ENCODE measurements at places on chromosomes 16 and 17.

DNA sequence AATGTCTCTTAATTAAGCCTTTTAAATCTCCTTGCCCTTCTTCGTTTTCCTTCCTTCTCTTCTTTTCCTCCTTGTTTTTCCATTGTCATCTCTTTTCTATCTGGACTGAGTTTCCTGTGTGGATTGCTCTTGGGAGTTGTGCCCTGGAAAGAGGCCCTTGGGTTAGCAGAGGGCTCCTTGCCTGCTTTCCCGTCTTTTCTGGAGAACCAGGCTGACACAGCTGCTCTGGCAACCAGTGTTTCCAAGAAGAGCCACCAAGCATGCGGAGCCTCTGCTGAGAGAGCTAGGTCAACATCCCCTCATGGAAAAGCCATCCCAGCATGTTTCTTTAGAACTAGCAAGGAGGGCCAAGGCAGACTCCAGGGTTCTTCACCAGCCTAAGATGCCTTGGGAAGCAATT is 75.4 kb downstream of the HLF start:
- no peak overlapping the region for H3K27ac ChIP-seq
- peaks cover 50% of the 10 kb centered on the region for H3K4me1 ChIP-seq
- H3K36me3 ChIP-seq, result peaks cover 13% of the 10 kb centered on the region
- no peak for DNase-seq
- H3K27me3 ChIP-seq, result peaks cover 18% of the 10 kb centered on the region

DNA sequence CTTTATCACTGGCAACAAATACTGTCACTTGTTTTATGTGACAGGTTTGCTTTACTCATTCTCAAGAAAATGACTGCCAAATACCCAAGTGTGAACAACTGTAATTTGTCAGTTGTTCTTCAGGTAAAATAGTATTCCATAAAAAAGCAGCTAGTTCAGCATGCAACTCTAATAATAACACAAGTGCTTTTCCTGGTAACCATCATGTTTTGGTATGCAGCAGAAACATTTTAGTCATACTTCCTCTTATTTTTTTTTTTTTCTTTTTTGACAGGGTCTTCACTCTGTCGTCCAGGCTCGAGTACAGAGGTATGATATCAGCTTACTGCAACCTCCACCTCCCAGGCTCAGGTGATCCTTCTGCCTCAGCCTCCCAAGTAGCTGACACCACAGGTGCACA is 4.6 kb downstream of the TERF2 start:
- peaks cover 28% of the 10 kb centered on the region for H3K4me1 ChIP-seq
- peaks cover 66% of the 10 kb centered on the region for H3K36me3 ChIP-seq
- H3K4me3 ChIP-seq, result no peak overlapping the region

- H3K4me1 ChIP-seq, result no peaks in the 10 kb centered on the region
- peaks cover 56% of the 10 kb centered on the region for H3K36me3 ChIP-seq
- H3K4me3 ChIP-seq, result no peak overlapping the region
- H3K27ac ChIP-seq, result no peak overlapping the region
- DNase-seq, result no peak
These were observed 20.9 kb downstream of the KLHDC4 start for GRCh38 chr16:87744750-87745514.

GRCh38 chr17:58176200-58176599 is 9.4 kb downstream of the OR4D2 start:
- peaks cover 19% of the 10 kb centered on the region for H3K27me3 ChIP-seq
- DNase-seq, result peak; percentile 31
- H3K36me3 ChIP-seq, result no peaks in the 10 kb centered on the region
- H3K27ac ChIP-seq, result no peak overlapping the region
- peaks cover 14% of the 10 kb centered on the region for H3K4me1 ChIP-seq
- no peak overlapping the region for H3K4me3 ChIP-seq

- H3K36me3 ChIP-seq, result no peaks in the 10 kb centered on the region
- DNase-seq, result peak; percentile 61
- H3K4me1 ChIP-seq, result peaks cover 10% of the 10 kb centered on the region
- H3K27me3 ChIP-seq, result peaks cover 48% of the 10 kb centered on the region
- peak overlapping the region; percentile 57 for H3K4me3 ChIP-seq
- H3K27ac ChIP-seq, result no peak overlapping the region
These were observed 31.7 kb downstream of the OSBPL7 start for GRCh38 chr17:47789611-47790561.

- no peaks in the 10 kb centered on the region for H3K4me1 ChIP-seq
- H3K27me3 ChIP-seq, result peaks cover 79% of the 10 kb centered on the region
- no peaks in the 10 kb centered on the region for H3K36me3 ChIP-seq
- no peak overlapping the region for H3K4me3 ChIP-seq
- H3K27ac ChIP-seq, result no peak overlapping the region
These were observed 29.0 kb upstream of the HOXB13 start for GRCh38 chr17:48757524-48757961.

DNA sequence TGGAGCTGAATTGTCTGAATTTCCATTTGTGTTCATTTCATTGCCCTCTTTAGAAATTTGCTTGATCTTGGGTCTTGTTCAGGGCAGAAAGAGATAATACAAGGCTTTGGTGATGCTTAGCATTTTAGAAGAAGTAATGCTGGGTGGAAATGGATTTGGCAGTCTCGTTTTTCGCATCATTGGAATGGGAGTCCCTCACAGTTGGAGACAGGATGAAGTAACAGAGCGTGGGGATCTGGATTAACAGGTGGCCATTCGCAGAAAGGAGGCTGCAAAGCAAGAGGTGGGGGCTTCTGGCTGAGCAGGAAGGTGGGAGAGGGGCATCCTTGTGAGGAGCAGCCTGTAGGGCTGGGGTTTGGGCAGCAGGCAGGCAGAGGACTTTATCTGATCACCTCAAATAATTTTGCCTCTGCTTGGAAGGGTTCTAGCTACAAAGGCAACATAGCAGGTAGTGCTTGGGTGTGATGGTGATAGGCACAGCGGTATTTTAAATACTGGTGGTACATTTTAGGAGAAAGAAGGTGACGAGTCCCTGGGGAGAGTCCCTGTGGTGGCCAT is 17.0 kb downstream of the KSR1 start:
- no peaks in the 10 kb centered on the region for H3K27me3 ChIP-seq
- peak overlapping the region; percentile 69 for H3K4me3 ChIP-seq
- H3K4me1 ChIP-seq, result peaks cover 96% of the 10 kb centered on the region
- peaks cover 12% of the 10 kb centered on the region for H3K36me3 ChIP-seq
- DNase-seq, result no peak

GRCh38 chr16:11100239-11100750 is 155.7 kb downstream of the SOCS1 start:
- DNase-seq, result peak; percentile 78
- peak overlapping the region; percentile 23 for H3K4me3 ChIP-seq
- peaks cover 95% of the 10 kb centered on the region for H3K4me1 ChIP-seq
- H3K27me3 ChIP-seq, result no peaks in the 10 kb centered on the region
- peak overlapping the region; percentile 93 for H3K27ac ChIP-seq
- H3K36me3 ChIP-seq, result peaks cover 44% of the 10 kb centered on the region

GRCh38 chr17:57557834-57558681 is 187.0 kb downstream of the CCDC182 start:
- H3K36me3 ChIP-seq, result peaks cover 2% of the 10 kb centered on the region
- H3K27me3 ChIP-seq, result no peaks in the 10 kb centered on the region
- H3K4me1 ChIP-seq, result peaks cover 13% of the 10 kb centered on the region
- no peak overlapping the region for H3K27ac ChIP-seq

DNA sequence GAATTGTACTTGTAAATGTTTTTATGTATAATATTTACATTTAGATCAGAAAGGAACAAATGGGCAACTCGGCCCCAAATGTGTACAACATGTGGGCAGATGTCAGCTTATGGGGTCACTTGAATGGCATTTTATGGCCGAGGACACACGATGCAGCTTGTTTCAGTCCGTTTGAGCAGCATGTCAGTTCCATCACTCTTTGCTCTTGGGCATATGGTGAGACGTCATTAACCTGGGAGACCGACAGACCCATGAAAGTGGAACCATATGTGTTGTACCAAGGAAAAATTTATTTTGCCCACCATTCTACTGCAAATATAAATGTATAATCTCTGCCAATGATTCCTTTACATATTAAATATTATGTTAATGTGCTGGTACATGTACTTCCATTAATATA is 561.9 kb upstream of the SOX9 start:
- H3K27me3 ChIP-seq, result no peaks in the 10 kb centered on the region
- no peaks in the 10 kb centered on the region for H3K36me3 ChIP-seq
- no peak overlapping the region for H3K27ac ChIP-seq

- H3K4me3 ChIP-seq, result peak overlapping the region; percentile 93
- H3K36me3 ChIP-seq, result peaks cover 16% of the 10 kb centered on the region
- H3K27ac ChIP-seq, result peak overlapping the region; percentile 98
These were observed 18.8 kb downstream of the SIAH1 start for GRCh38 chr16:48366165-48367093.

DNA sequence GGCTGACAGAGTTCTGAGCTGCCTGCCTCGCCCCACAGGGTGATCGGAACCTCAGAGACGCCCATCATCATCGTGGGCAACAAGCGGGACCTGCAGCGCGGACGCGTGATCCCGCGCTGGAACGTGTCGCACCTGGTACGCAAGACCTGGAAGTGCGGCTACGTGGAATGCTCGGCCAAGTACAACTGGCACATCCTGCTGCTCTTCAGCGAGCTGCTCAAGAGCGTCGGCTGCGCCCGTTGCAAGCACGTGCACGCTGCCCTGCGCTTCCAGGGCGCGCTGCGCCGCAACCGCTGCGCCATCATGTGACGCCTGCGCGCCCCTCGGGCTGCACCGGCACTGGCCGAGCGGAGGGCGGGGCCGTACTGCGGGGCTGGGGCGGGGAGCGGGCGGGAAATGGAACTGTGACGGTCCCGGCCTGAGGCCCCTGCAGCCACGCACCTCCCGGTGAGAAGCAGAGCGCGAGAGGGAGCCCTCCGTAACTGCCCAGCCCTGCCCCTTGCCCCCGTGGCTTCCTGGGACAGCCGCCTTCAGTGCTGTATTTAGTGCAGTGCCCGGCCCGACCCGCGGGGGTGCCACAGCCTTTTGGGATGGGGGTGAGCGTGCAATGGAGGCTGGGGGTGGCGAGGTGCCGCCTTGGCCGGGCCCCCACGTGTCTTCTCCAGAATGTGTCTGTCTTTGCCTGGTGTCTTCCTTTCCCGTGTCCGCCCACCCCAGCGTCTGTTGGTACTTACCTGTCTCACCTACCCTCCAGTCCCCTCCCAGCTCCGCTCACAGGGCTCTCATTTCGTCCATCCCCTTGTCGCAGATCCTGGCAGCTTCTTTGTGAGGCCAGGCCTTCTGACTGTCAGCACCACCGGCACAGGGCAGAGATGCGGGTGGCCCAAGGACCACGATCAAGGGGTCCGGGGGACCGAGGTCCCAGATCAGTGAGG is 9.8 kb downstream of the RASL10B start:
- peak overlapping the region; percentile 49 for H3K4me3 ChIP-seq
- no peaks in the 10 kb centered on the region for H3K36me3 ChIP-seq
- DNase-seq, result peak; percentile 34
- H3K27ac ChIP-seq, result no peak overlapping the region
- H3K4me1 ChIP-seq, result peaks cover 7% of the 10 kb centered on the region

DNA sequence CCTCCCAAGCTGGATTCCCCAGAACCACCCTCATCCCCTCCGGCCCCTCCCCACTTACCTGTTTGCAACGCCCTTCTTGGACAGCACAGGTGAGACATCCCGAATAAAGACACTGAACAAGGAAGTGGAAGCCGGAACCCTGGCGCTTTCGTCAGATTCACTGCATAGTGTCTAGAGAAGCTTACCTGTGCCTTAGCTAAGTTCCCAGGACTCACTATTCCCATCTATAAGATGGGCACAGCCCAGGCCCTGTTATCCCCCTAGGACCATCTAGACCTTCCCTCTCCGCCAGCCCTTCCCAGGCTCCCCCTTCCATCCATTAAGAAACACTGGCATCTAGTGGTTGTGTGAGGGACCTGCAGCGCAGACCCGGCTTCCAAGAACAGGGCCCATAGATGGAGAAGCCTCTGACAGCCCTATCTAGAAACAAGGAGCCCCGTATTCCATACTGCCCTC is 26.9 kb upstream of the RPL38 start:
- peaks cover 25% of the 10 kb centered on the region for H3K27me3 ChIP-seq
- H3K4me1 ChIP-seq, result no peaks in the 10 kb centered on the region

DNA sequence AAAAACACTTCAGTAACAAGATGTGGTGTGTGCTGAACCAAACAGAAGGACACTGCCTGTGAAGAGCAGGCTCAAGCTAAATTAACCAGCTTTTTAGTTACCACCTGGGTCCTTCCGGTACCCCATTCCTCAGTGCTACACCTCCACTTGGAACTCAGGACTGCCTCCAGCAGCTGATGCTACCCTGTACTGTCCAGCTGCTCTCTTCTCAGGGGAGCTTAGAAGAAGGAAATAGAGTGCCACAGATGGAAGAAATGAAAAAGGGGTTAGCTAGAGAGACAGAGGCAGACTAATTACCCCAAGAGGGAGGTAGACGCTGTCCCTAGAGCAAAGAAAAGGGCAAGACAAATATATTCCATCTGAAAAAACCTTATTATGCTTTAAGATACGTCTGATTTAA is 5.7 kb downstream of the MED13 start:
- H3K36me3 ChIP-seq, result peaks cover 47% of the 10 kb centered on the region
- H3K27me3 ChIP-seq, result no peaks in the 10 kb centered on the region
- H3K4me3 ChIP-seq, result no peak overlapping the region
- no peak for DNase-seq
- no peak overlapping the region for H3K27ac ChIP-seq
- peaks cover 38% of the 10 kb centered on the region for H3K4me1 ChIP-seq

GRCh38 chr17:80969030-80969673 is 22.5 kb upstream of the CHMP6 start:
- H3K27ac ChIP-seq, result peak overlapping the region; percentile 77
- DNase-seq, result no peak
- H3K4me1 ChIP-seq, result peaks cover 8% of the 10 kb centered on the region
- peaks cover 11% of the 10 kb centered on the region for H3K36me3 ChIP-seq
- H3K27me3 ChIP-seq, result peaks cover 2% of the 10 kb centered on the region
- H3K4me3 ChIP-seq, result no peak overlapping the region

GRCh38 chr16:12675852-12676251 is 127.8 kb downstream of the CPPED1 start:
- DNase-seq, result no peak
- H3K27me3 ChIP-seq, result no peaks in the 10 kb centered on the region
- no peak overlapping the region for H3K4me3 ChIP-seq

GRCh38 chr16:84780063-84780462 is 39.7 kb upstream of the CRISPLD2 start:
- peaks cover 23% of the 10 kb centered on the region for H3K36me3 ChIP-seq
- H3K4me3 ChIP-seq, result no peak overlapping the region
- no peaks in the 10 kb centered on the region for H3K27me3 ChIP-seq

- H3K36me3 ChIP-seq, result no peaks in the 10 kb centered on the region
- no peak overlapping the region for H3K27ac ChIP-seq
- H3K4me3 ChIP-seq, result no peak overlapping the region
- no peaks in the 10 kb centered on the region for H3K27me3 ChIP-seq
These were observed 25.8 kb upstream of the C1QTNF8 start for GRCh38 chr16:1121601-1122397.

- peak; percentile 74 for DNase-seq
- H3K4me1 ChIP-seq, result peaks cover 20% of the 10 kb centered on the region
- H3K27ac ChIP-seq, result peak overlapping the region; percentile 96
These were observed 667 bp downstream of the EFCAB13 start for GRCh38 chr17:47324224-47325020.

GRCh38 chr17:14104734-14105133 is 35.4 kb downstream of the COX10 start:
- peaks cover 13% of the 10 kb centered on the region for H3K4me1 ChIP-seq
- H3K36me3 ChIP-seq, result peaks cover 35% of the 10 kb centered on the region
- no peak overlapping the region for H3K4me3 ChIP-seq
- H3K27me3 ChIP-seq, result no peaks in the 10 kb centered on the region
- DNase-seq, result no peak

- no peak overlapping the region for H3K27ac ChIP-seq
- no peak overlapping the region for H3K4me3 ChIP-seq
- peaks cover 24% of the 10 kb centered on the region for H3K27me3 ChIP-seq
These were observed 33.9 kb downstream of the BAHCC1 start for GRCh38 chr17:81428948-81429774.
